Caudate nucleus (tissue), 63 donors: ENCODE measurements at places on chromosomes 7 and 10.

GRCh38 chr7:90749774-90750173 is 153.7 kb downstream of the CDK14 start:
- no peak for DNase-seq

- DNase-seq = no peak
Measured at GRCh38 chr7:37363536-37364491, 84.8 kb downstream of the ELMO1 start.

DNA sequence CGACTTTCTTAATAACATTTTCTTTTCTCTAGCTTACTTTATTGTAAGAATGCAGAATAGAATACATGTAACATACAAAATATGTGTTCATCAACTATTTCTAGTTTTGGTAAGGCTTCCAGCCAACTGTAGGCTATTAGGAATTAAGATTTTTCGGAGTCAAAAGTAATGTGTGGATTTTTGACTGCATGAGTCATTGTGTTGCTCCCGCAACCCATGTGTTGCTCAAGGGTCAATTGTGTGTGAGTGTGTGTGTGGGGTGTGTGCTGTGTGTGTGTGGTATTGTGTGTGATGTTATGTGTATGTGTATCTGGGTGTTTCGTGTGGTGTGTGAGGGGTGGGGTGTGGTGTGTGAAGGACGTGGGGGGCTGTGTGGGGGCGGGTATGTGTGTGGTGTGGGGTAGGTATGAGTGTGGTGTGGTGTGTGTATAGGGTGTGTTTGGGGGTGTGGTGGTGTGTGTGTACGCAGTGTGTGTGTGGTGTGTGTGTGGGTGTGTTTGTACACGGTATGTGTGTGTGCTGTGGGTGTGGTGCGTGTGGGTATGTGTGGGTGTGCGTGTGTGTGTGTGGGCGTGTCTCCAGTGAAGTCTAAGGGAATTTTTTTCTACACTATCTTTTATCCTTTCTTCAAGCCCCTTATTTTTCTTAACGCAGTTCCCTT is 60.5 kb downstream of the RSU1 start:
- DNase-seq = no peak

- no peak for DNase-seq
Measured at GRCh38 chr7:136290351-136290750, 313.2 kb upstream of the MTPN start.

DNA sequence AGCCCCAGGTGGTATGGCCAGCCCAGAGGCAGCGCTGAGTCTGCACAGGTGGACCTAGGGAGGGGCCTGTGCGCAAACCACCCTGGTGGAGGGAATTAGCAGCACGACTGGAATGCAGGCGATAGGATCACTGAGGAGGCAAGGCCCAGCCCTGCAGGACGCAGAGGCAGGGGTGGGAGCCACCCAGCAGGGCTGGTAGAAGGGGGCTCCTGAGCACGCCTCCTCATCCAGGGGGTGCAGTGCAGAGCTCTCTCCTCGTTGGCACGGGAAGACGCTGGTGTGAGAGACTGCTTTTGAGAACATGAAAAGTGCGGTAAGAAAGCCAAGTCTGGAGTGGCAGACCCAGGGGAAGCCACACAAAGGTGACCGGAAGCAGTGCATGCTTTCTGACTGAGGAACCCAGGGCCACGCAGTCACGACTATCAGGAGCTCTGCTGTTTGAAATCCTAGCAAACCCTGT is 6.0 kb downstream of the FXYD4 start:
- DNase-seq = no peak

- no peak for DNase-seq
Measured at GRCh38 chr10:29377333-29377961, 88.6 kb downstream of the LYZL1 start.
